ENCODE measurements at places on chromosomes 1 and 21.

DNA sequence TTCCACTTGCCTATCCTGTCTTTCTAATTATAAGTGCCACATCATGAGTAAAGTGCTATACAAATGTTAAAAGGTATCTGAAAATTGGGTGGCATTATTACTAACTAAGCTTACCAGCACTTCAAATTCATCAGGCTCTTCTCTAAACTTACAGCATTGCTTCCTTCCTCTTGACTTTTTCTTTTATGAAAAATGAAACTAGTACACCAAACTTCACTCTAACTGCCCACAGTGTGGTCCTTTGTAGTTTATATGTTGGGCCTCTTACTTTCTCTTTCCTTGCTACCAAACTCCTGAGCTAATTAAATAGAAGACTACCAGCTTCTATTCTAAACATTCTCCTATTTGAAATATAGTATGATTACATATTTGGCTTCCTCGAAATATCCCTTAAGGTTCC, 81.8 kb downstream of the NOTCH2 start:
- DNase-seq, result no peak

DNA sequence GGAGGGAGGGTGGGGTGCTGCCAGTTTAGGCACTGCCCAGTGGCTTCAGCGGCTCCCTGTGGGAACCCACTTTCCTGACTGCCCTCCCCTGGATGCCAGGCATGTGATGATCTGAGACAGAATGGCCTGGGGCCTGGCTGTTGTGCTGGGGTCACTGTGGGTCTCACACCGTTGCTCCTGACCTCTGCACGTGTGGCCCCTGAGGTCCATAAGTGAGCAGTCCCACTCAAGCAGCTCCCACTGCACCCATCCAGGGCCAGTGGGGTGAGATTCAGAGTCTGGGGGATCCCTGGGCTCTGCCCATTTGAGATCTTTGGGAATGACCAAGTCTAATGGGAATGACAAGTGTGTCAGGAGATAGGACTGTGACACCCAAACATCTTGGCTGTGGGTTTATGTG, 18.0 kb downstream of the PODN start:
- no peak for DNase-seq

DNA sequence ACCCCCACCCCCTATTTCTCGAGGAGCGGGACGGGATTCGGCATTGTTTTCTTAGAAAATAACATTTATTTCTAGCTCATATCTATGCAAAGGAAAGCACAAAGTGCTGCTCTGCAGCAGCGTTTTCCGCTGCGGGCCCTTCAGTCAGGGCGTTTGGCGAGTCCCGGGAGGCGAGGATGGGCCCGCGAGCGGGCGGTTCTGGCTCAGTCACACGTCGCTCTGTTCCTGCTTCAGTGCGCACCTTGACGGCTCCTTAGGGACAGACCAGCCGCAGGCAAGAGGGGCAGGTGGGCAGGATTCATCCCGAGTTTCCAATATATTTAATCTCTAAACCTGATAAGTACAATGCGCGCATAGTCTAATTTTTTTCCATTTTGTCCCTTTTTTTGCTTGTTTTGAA, 5.7 kb downstream of the DMRTA2 start:
- no peak for DNase-seq

- no peak for DNase-seq
These were observed 25.6 kb downstream of the MIS18A start for GRCh38 chr21:32253215-32253641.

- no peak for DNase-seq
These were observed 44.4 kb downstream of the DMRTB1 start for GRCh38 chr1:53503433-53504217.

- DNase-seq, result no peak
These were observed 51.0 kb upstream of the IKBKE start for GRCh38 chr1:206419250-206419649.

- DNase-seq, result no peak
These were observed 143.6 kb downstream of the SPATA46 start for GRCh38 chr1:162233066-162233465.

GRCh38 chr21:28200726-28201125, 792.0 kb downstream of the LTN1 start:
- DNase-seq, result no peak

DNA sequence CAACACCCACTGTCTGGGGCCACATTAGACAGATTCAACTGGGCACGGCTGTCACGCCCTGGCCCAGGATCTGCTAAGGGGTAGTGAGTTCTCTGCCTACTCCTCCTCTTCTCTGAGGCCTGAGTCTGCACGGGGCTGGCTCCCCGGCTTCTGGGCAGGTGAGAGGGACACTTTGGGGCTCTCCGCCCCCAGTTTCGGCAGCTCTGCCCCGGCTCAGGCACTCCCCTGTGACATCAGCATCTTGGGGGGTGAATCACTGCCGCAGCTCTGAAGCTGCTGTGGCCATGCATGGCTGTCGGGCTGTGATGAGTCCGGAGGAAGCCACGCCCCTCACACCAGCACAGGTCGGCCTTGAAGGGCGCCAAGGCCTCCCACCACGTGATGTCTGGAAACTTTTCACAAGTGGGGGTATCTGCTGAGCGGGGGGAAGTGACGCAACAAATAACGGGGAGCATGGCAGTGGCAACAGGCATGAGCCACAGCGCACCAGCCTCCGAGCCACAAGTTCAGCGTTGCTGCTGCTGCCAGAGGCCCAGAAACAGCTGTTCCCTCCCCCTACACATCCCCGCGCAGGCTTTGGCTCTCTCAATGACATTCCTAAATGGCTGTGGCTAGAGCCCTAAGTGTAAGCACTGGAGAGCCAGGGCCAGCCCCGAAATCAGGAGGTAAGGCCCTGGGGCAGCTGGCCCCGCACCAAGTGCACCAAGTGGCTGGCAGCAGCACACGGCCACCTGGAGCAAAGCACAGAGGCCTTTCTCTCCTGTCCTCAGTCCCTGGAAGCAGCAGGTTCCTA, 26.3 kb downstream of the ZBTB17 start:
- DNase-seq, result peak; percentile 94
